ENCODE measurements at places on chromosomes 5 and 9.

DNA sequence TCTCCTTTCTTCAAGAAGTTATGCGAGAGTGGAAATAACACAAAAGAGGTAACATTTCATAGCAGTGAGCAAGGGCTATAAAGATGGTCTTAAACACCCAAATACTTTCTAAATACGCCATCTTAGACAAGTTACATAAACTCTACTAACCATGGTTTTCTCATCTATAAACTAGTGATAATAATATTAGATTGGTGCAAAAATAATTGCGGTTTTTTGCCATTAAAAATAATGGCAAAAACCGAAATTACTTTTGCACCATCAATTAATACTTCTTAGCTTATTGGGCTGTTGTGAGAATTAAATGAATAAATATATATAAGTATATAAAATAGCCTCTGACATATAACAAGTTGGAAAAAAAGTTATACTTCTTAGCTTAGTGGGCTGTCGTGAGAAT lies 23.7 kb downstream of the GABRA6 start:
- DNase-seq: no peak

DNA sequence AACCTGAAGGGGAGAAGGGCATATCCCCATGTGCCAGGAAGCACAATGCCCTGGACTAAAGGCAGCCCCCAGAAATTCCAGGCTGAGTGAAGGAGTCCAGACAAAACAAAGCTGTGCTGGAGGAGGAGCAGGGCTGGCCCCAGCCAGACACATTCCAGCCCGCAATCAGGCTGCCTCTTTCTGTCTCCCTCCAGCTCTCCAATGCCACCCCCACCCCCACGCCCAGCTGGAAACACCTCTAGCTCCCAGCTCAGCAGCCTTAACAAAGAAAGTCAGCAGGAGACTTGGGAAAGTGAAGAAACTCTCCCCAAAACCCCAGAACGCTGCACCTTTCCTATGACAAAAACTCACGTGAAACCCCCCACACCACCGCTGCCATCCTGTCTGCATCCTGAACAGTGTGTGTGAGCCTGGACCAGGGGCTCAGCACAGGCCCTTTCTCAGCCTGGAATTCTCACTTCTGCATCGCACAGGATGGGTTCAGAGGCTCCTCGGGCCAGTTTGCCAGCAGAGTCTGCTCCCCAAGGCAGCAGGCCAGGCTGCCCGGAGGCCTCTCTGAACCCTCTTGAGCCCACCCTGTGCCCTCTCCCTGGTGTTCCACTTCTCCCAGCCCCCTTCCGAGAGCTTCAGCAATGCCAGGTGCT lies 96.2 kb upstream of the ICE1 start:
- DNase-seq: no peak

DNA sequence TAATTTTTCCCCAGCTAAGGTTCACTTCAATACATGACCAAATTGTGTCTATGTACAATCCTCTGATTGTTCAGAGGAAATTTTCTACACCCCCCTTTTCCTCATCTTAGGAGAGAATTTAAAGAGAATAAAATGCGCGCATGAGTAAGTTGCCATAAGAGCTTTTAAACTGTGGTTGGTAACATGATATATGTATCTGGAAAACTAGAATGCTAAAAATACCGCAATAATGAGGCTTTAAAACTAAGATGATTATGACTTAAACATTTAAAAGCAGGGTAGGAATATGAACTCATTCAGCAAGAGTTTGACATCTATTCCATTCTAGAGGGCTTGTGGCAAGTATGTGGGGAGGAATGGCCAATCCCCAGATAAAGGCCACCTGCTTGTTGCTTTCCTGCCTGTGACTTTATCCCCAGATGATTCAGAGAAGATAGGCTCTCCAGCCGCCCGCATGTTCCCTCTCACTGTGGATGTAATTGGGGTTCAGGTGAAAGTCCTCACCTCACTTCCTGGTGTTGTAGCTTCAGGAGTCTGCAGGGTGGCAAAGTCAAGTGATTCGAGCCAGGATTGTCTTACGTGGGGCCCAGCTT lies 26.5 kb upstream of the BASP1 start:
- DNase-seq: no peak

GRCh38 chr5:150256410-150257064 lies 33.0 kb downstream of the CAMK2A start:
- DNase-seq: no peak

DNA sequence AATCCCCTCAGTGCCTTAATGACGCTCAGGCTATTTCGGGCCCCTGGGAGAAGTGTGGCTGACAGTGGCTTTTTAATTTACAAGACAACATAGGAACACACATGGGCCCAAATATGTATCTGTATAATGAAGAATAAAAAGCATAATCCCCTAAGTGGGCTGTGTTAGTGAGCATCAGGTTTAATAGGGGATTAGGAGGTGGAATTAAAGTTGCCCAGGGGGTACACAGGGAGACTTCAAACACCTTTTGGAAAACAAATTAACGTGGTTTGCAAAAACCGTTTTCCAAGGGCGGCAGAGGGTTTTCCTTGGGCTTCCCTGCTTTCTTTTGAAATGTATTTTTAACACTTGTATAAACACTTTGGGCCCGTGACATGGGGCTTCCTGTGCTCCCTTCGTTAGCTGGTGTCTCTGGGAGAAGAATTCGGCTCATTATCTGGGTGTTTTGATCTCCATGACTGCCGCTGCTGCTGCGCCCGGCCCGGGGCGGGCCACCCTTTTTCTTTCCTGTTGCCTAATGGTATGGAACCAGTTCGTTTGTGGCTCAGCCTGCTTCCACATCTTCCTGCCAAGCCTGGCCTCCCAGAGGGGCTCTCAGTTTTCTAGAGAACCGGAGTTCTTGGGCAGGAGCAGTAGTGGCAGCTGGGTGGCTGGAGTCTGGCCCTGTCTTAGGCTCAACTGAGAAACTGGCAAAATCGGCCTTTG lies 173.0 kb downstream of the MACROH2A1 start:
- DNase-seq: no peak

DNA sequence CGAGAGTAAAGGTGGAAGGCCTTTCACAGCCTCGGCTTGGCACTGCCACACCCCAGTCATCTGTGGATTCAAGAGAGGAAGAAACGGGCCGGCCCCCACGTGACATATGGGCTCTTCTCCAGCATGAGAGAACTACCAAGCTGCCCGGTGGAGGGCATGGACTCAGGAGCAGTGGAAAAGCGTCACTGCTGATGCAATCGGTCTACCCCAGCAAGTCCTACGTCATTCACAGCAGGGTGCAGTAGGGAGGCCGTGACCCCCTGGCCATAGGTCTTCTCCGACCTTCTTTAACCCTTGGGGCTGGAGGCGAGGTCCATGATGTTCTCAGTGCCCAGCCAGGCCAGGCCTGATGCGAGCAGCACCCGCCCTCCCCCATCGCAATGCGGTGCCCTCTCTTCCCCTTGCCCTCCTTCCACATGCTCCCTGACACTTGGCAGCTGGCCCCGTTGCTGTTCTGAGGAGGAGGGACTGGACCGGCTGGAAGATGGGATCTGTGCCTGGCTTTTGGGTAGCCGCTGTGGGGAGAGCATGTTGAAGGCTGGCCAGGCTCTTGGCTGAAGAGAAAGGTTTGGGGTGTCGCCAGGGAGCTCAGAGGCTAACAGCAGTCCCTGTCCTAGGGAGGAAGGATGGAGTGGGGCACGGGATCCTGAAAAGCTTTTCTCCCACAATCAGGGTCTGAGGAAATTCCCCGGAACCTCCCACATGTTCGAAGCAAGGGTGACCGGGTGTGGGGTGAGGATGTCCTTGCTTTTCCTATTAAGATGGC lies 89.8 kb downstream of the LIFR start:
- DNase-seq: no peak

- no peak for DNase-seq
Measured at GRCh38 chr9:68750255-68750654, 45.2 kb downstream of the PIP5K1B start.

GRCh38 chr9:29769019-29769418 lies 2195.7 kb upstream of the C9orf72 start:
- no peak for DNase-seq

DNA sequence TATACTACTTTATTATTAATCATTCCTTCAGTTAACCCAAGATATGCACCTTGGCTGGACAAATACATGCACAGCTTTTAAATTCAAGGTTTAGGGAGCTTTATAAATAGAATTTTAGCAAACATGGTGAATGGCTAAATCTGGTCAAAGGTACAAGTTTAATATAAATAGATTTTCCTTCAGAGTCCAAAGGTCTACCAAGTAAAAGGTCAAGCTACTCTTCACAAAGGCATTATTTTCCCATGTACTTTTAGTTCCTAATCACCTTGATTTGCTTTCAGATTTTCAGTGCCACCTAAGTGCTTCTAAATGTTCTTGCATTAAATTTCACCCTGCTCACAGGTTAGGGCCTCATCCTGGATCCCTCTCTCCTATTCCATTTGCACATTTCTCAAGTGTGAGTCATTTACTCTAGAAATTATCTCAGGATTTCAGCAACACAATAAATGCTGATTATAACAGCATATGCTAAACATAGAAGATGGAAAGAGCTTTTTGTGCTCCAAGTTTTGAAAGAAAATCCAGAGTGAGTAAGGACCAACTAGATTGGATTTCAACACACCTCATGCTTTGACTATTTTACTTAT lies 459.4 kb upstream of the ITGA1 start:
- DNase-seq: no peak

GRCh38 chr9:37977851-37978480 lies 74.0 kb upstream of the SLC25A51 start:
- no peak for DNase-seq

All from stimulated activated CD4-positive, alpha-beta T cell treated with anti-CD3 and anti-CD28 coated beads, Interleukin-15, amount 100 ng/mL, for 48 hours (primary cell).